Cortex of kidney (tissue), 1 donor: ENCODE measurements at places on chromosomes 3 and 15.

DNA sequence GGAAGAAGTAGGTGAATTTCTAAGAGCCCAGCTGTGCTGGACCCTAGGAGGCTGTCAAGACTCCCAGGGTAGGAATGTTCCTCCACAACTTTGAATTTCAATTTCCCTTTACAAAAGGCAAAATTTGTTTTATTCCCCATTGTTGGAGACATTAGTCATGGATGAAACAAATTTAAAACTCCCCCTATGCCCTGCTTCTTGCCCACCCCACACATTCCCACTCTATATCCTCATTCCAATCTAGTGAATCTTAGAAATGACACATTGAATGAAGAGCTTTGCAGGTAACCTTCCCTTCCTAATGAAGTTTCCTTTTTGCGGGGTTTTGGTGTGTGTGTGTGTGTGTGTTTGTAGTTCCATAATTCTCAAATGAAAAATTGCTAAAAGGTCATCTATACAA, 72.6 kb downstream of the CCNL1 start:
- DNase-seq: no peak

DNA sequence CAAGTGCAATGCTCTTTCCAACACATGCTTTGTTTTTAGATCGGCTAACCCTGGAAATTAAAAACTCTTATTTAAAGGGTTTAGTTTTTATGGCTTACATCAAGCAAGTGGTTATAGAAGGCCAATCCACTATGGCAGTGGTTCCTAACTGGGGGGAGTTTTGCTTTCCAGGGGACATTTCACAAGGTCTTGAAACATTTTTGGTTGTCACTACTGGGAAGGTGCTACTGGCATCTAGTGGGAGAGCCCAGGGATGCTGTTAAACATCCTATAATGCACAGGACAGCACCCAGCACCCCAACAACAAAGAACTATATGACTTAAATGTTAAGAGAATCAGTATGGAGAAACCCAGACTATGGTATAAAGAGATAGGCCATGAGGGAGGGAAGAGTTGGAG, 439.0 kb downstream of the NTRK3 start:
- no peak for DNase-seq

DNA sequence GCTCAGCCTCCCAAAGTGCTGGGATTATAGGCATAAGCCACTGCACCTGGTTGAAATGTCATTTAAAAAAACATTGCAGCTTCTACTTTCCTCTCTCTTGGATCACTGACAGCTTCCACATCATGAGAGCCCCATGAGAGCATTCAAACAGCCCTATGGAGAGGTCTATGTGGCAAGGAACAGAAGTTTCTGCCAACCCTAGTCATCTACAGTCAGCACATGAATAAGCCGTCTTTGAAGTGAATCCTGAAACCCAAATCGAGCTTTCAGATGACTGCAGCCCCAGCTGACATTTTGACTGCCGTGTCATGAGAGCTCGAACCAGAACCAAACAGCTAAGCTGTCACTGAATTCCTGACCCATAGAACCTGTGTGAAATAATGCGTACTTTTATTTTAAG, 39.8 kb downstream of the CD200R1L start:
- DNase-seq: no peak

- no peak for DNase-seq
Observed at GRCh38 chr3:41394896-41395295, 195.6 kb downstream of the CTNNB1 start.

DNA sequence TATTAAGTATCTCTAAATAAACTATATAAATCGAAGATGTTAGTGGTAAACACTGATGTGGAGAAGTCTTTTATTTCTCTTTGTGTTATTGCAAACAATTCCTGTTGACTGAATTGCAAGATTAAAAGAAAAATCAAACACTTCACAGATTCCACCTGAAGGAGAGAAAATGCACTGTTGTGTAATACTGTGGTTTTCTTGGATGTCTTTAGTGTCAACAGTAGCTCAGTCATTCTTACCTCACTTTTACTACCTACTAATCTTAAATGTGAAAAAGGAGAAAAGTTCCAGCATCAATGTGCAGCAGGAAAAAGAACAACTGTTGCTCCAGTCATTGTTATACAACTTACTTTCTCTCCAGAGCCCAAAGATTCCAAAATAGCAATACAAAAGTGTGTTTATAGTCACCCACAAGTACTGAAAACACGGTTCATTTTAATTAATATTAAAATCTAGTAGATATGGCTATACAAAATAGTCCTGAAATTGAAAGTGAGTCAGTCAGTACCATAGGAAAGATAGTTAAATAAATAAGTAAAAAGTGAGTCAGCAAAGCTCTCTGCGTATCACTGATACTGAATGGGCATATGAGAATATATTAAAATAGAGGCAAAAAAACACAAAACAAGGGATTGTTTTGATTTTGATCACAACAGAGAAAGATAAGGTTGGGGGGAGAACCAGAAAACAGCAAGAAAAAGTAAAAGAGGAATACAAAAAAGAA, 90.5 kb upstream of the CSPG5 start:
- no peak for DNase-seq

DNA sequence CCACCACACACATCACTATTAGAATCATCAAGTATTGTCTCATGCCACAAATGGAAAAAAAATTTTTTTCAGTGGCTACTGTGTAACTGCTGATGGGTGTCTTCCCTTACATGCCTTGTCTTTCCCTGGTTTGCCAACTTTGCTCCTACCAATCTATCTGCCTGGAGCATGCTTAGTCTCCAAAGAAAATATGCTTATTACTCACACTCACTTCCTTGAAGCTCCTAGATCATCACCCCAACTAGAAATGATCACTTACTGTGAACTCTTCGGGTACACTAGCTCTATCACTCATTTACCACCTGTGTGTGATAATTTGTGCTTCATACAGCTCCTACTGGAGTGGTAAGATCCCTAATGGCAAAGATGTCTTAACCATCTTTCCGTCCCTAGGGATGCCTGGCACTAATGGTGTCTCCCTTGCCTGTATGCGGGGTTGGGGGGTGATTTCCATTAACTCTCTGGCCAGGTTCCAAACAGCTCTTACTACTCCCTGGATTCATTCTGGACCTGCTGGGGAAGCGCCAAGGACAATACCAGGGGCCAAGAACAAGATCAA, 799 bp downstream of the VPS33B start:
- DNase-seq: no peak

- DNase-seq: no peak
Observed at GRCh38 chr3:158845765-158846350, 44.0 kb downstream of the MFSD1 start.

DNA sequence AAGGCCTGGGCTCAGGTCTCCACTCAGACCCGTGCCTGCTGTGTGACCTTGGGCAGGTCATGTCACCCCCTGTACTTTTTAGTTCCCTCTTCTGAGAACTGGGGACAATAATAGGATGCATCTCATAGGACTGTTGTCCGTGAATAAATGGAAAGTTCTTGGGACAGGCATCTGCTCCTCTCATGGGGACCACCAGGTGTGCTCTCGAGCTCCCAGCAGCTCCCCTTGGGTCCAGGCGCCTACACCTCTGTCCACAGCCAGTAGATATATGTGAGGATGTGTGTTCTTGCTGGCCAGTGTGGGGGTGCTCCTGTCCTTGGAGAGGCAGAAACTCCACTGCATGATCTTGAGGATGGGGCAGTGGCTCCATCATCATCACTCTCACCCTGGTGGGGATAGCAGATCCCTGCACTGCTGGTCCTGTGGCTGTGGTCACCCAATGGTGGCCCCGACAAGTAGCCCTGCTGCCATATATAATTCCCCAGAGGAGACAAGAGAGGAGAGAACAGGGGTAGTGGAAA, 257.6 kb upstream of the TLE3 start:
- no peak for DNase-seq

DNA sequence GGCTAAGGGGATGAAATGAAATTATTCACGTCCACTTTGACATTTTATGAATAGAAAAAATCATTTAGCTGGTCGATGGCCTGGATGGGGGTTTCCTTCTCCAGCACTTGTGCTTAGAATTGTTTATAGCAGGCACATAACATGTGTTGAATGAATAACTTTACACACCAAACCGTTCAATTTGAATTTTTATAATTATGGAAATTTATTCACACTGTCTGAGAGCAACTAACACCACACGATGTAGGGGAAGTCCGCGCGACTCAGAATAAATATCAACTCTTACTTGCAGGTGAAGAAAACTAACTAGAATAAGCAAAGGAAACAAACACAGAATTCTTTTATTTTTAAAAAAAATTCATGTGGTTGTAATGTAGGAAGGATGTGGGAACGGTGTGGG, 81.3 kb downstream of the MINAR1 start:
- no peak for DNase-seq

DNA sequence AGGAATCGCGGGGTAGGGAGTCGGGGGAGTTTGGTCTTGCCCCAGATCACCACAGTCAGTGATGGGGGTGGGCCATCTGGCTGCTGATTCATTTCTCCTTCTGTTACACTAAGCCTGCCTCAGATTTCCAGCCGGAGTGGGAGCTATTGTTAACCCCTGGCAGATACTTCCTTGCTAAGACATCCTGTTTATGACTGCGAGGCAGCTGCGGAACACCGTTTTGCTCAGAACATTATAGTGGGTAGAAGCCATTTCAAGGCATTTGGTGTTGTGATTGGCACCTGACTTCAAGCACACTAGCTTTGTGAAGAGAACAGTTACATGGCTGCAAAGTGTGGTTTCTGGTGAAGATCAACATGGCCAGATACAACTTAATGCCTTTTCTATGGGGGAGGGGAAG, 73.8 kb downstream of the FLNB start:
- no peak for DNase-seq

GRCh38 chr15:49877873-49878521, 241.0 kb downstream of the ATP8B4 start:
- no peak for DNase-seq

GRCh38 chr3:154085071-154085470, 36.1 kb upstream of the ARHGEF26 start:
- no peak for DNase-seq

GRCh38 chr3:61857297-61857696, 295.9 kb downstream of the PTPRG start:
- no peak for DNase-seq

DNA sequence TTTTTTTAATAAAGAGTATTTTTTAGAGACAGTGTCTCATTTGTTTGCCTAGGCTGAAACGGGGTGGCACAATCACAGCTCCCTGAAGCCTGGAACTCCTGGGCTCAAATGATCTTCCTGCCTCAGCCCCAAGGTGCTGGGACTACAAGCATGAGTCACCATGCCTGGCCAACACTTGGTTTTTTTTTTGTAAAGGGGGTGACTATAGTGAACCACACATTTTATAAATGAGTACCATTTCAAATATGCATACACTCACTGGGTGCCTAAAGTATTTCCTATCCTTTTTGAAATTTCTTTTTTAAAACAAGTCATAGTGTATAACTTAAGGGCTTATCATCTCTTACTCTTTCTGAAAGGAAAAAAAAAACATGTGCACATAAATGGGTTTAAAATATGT, 325.2 kb upstream of the MEIS2 start:
- no peak for DNase-seq

GRCh38 chr15:79682851-79683288, 213.9 kb downstream of the MTHFS start:
- DNase-seq: no peak

GRCh38 chr3:108936924-108937689, 16.6 kb downstream of the GUCA1C start:
- no peak for DNase-seq

DNA sequence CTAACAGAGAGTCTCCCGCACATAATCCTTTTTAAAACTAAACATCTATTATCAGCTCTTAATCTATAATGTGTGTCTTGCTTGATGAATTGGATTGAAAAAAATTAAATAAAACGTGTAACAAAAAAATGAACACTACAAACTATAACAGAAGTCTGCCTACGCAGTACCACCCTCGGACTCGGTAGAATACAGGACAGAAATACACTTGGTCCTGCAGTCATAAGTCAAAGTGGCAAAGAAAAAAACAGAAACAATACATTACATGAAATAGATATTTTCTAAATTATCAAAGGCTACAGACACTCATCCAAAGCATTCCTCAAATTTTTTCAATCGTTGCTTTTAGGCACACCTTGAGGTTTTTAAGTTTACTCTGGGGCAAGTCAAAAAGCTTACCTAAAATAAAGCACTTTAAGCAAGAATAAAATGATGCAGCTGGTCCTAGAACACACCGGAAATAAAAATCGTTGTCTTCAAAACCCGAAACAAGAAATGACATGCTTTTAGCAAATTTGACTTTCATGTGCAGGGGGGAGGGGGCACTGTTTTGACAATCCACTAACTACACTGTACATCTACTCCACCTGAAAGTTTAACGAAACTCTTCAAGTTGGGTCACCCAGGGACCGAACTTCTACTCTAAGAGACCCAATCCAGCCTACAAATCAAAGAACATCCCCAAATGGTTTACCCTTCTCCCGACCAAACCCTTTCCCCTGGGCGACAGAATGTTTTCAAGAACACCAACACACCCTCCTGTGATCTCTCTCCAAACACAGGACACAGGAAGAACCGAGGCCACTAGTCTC, 1.3 kb downstream of the ADAM10 start:
- no peak for DNase-seq

- DNase-seq: no peak
Observed at GRCh38 chr3:172203522-172204258, 164.3 kb downstream of the FNDC3B start.

GRCh38 chr3:49775538-49775937, 10.8 kb downstream of the IP6K1 start:
- no peak for DNase-seq

DNA sequence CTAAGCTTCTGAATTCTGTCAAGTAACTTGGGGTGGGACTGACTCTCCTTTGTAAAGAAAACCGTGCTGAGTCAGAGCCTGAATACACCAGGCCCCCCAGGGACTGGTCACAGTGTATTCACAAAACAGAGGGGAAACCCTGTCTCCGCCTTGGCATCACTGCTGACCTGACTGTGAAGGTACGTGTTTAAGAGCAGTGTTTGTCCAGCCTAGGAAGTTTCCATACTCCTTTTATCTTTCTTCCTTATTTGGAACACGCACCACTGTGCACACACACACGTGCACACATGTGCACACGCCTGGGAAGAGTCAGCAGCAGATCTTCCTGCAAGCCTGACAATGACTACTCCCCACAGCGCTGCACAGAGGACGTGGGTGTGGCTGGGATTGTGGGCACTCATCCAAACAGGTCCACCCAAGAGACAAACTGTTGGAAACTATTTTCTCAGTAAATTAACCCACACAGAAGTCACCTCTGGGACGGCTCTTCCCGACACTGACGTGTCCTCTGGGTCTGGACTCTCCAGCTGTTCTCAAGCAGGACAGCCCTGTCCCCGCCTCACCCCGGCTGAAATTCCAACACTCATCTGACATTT, 87.7 kb downstream of the ATP10A start:
- no peak for DNase-seq

GRCh38 chr3:12242772-12243171, 46.1 kb upstream of the PPARG start:
- no peak for DNase-seq
